ENCODE measurements at places on chromosomes 6 and 20.
A peak's percentile ranks its signal among the peaks of the same experiment; 100 is the strongest.

DNA sequence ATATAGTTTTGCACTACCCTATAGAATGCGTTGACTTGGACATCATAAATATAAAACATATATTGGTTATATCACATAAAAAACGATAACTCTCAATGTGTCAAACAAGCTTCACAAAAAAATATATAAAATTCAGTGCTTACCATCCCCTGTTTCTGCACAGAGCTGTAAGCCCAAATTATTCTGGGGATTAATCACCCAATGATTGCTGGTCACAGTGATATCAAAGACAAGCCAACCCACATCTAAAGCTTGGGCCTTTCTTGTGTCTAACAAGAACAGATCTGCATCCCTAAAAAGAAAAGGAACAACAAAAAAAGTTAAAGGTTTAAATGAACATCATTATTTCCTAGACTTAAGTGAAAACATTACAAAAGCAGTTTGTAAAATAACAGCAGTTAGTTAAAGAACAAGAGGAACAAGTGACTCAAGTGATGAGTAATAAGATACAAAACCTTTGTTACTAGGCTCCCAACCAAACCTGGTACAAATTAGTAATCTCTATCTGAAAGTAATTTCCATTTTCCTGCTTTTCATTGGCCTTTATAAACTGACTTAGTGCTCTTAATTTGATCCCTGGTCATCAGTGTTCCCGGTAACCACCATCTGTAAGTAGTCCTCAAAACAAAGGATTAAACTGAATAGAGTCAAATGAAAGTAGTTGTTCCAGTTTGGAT is 81.1 kb downstream of the BMP5 start:
- DNase-seq = no peak

- DNase-seq = no peak
Measured at GRCh38 chr6:2792330-2793110, 27.3 kb downstream of the WRNIP1 start.

GRCh38 chr6:31497531-31498476 is at the start of gene MICB:
MICB (plus strand) TSS chr6:31498145; CDS start chr6:31498194, 49 bp downstream.
- peak; percentile 76 for DNase-seq

- no peak for DNase-seq
Measured at GRCh38 chr20:53276143-53276542, 304.0 kb downstream of the TSHZ2 start.

GRCh38 chr6:33670971-33671743 is 40.3 kb downstream of the UQCC2 start:
- DNase-seq = no peak

- no peak for DNase-seq
Measured at GRCh38 chr6:56890683-56891429, 64.1 kb upstream of the BEND6 start.

DNA sequence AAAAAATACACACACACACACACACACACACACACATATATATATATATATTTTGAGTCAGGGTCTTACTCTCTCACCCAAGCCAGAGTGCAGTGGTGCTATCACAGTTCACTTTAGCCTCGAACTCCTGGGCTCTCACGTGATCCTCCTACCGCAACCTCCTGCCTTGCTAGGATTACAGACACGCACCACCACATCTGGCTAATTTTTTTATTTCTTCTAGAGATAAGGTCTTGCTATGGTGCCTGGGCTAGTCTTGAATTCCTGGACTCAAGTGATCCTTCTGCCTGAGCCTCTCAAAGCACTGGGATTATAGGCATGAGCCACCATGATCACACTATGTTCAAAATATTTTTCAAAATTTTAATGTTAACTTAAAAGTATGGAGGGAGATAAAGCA is 43.5 kb downstream of the NUP153 start:
- DNase-seq = no peak

GRCh38 chr20:14916360-14916920 is 579.0 kb upstream of the FLRT3 start:
- DNase-seq = no peak

GRCh38 chr20:33423141-33423834 is 20.3 kb downstream of the SNTA1 start:
- DNase-seq = no peak

GRCh38 chr6:105619971-105620741 is 217.3 kb upstream of the PREP start:
- DNase-seq = no peak

DNA sequence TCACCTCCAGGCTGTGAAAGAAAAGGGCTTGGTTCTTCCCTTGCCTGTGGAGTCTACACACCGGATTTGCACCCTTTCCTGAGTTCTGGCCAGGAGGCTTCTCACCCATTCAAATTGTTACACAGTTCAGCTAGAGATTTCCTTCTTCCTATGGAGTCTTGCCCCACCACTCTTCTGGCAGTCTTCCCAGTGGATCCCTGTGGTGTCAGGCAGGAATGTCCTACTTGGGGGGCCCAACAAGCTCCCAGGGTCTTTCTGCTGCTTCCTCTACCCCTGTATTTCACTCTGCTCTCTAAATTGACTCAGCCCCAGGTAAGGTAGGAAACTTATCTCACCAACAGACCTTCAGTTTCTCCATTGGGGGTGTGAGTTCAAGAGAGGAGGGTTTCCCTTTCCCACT is 14.0 kb upstream of the CST9L start:
- no peak for DNase-seq

GRCh38 chr6:152054441-152054840 is 247.0 kb downstream of the ESR1 start:
- DNase-seq = no peak

GRCh38 chr6:26170951-26171841 is 84.0 kb downstream of the HFE start:
- no peak for DNase-seq

- DNase-seq = no peak
Measured at GRCh38 chr20:23156842-23157423, 70.8 kb upstream of the CD93 start.

- no peak for DNase-seq
Measured at GRCh38 chr6:5334341-5334740, 73.0 kb downstream of the FARS2 start.

Data from stimulated activated CD8-positive, alpha-beta memory T cell treated with anti-CD3 and anti-CD28 coated beads, Interleukin-15, amount 100 ng/mL, for 48 hours (primary cell).